ENCODE measurements at places on chromosomes 11 and 22.

DNA sequence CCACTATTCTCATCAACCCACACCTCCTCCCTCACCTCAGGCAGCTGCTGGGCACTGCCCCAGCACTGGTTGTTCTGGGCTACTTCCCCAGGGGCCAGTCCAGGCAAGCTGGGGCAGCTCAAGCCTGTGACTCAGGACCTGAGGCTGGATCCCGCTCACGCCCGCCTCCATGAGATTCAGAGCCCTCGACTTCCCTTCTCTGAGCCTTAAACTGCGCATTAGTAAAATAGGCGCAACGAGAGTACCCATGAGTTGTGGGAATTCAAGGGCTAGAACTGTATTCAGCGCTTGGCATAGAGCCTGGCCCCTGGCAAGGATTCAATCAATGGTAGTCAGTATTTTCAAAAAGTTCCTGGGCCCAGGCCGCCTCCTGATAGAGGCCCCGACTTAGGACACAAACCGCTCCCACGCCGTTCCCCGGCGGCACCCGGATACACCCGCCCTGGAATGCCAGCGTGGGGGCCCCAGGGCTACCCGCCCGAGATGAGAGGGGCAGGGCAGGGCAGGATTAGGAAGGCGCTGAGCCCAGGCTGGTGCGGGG lies 723 bp upstream of the CD82 start:
- no peak for DNase-seq

DNA sequence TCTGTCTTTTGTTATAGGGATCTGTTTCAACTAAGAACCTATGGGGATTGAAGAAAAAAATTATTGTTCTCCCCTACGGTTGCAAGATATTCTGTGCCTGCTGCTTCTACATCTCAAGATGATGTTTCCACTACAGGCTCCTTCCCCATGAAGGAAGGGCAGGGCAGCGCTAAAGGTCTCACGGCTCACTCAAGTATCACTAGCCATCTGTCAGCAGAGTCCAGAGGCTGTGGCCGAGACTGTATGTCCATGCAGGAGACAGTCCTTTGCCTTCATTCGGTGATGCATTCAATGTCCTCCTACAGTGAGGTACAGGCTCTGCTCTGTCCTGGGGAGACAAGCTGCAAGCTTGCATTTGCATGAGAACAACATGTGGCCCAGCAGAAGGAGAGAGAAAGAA lies 518.0 kb downstream of the OPCML start:
- DNase-seq, result no peak

- DNase-seq, result no peak
These were observed 1288.4 kb downstream of the BRD1 start for GRCh38 chr22:48539261-48539660.

GRCh38 chr11:117221775-117222517 lies 9.9 kb downstream of the PCSK7 start:
- no peak for DNase-seq

GRCh38 chr11:45057938-45058646 lies 88.3 kb upstream of the PRDM11 start:
- DNase-seq, result no peak
